ENCODE measurements at places on chromosomes 2 and 18.

- no peak for DNase-seq
These were observed 1530.9 kb upstream of the LRRTM1 start for GRCh38 chr2:81835321-81836000.

DNA sequence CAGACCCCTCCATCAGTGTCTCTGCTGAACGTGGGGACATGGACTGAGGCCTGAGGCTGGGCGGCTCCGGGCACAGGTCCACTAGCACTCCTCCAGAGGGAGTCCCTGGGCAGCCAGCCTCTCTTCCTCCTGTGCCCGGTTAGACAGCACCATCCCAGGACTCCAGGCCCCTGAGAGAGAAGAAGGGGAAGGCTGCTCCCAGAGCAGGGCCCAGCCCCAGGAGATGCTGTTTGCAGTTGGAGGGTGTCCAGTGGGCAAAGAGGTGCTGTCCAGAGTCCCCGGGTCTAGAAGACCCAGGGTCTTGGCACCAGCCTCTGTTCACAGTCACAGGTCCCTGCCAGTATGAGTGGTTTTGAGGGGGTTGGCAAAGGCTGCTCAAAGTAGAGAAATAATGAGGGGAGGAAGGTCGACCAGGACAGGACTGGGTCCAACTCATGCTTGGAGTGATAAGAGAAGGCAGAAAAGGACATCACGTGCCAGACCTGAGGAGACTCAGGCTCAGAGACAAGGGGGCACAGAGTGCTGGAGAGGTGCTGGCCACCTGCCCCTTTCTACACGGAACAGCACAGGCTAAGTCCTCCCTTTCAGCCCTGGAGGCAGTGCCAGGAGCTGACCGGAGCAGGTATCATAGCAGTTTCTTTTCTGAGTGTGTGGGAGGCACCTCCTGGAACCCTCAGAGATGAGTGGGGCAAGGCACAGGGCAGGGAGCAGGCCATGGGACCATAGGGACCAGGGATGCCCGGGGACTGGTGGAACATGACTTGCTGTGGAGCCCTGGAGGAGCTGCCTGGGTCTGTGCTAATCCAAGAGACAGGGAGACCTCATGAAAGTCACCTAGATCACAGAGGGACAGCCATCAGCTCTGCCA, 21.1 kb downstream of the CRACDL start:
- no peak for DNase-seq

DNA sequence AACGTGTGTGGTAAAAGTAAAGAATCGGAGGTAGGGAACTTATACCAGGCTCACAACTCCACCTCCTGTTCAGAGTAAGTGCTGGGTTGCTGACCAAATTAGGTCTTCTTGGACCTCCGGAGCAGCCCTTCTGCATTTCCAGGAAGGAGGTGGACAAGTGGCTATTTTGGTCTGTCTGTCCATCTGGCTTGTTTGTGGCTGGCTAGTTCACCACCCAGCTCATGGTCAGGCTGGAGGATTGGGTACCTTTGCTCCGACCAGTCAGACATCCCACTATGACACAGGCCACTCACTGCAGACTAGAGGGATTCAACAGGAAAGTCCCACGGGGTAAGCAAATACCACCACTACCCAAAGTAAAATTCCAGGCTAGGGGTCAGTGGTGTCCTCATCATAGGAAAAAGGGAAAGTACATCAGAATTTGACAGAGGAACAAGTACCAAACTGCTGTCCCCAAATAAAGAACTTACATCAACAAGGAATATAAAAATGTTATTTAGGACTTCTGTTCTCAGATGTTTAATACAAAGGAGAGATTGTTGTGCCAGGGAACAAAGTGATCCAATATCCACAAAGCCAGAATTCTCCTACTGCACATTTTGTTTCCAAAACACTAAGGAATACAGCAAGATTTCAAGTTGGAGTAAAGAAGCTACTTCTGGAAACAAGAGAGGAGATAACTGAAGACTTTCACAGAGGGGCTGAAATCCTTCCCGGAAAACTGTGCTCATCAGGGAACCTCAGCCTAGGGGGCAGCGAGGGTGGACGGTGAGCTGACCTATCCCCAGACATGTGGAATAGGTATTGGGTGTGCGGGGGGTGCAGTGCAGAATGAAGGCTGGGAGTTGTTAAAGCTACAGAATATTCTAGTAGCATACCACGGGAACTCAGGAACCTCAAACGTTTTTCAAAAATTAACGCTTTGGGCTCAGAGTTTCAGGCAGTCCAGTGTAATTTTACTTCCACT, 56.9 kb downstream of the BCL2 start:
- DNase-seq = no peak

DNA sequence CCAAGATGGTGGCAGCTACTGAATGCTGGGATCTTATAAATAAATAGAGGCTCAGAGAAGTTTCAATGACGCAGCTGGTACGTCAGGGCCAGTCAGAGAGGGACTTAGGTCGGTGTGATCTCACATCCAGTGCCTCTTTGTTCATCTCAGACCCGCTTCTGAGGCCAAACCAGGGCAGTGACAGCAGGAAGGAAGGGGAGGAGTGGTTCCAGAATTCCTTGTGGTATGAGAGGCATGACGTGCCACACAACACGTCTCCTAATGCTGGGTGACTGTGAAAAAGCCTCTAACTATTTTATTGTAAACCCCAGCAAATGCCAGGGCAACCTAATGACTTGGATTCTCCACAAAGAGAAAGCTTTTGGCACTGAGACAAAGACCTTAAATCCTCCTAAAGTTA, 423.3 kb downstream of the LPIN1 start:
- DNase-seq = no peak

- no peak for DNase-seq
These were observed 81.9 kb downstream of the MOGAT1 start for GRCh38 chr2:222753251-222753824.

- DNase-seq = no peak
These were observed 241.2 kb upstream of the TANK start for GRCh38 chr2:160918906-160919503.

DNA sequence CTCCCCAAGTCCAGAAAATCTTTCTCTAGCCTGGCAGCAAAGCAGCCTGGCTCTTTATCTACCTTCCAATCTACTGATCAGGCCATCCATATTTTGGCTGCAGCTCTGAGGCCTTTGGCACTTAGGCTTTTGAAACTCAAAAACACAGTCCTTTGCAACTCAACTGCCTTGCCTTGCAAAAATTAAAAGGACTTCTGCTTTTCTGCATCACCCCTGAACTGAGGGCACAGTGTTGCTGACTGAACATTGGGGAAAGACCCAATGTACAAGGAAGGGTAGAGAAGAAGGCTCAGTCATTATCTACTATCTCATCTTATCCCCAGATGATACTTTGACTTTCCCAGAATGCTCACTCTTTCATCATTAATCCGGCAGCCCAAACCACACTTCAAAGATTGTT, 625.5 kb downstream of the ARHGAP15 start:
- DNase-seq = no peak

DNA sequence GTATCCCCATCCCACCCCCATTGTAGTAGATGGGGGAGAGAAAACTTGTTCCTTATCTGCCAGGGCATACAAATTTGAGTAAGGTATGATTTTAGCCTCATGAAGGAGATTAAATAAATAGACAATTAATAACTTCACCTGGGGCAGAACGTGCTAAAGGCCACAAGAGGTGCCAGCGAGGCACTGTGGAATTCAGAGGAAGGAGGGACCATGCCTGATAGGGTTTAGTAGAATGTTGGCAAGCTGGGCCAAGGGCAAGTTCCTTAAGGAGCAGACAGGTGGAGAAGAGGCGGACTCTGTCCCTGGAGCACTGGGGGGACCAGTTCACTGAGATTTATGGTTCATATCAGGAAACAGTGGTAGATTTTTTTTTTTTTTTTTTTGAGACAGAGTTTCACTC, 22.5 kb downstream of the STAMBP start:
- DNase-seq = no peak

GRCh38 chr2:76667821-76668271, 854.3 kb downstream of the LRRTM4 start:
- no peak for DNase-seq

DNA sequence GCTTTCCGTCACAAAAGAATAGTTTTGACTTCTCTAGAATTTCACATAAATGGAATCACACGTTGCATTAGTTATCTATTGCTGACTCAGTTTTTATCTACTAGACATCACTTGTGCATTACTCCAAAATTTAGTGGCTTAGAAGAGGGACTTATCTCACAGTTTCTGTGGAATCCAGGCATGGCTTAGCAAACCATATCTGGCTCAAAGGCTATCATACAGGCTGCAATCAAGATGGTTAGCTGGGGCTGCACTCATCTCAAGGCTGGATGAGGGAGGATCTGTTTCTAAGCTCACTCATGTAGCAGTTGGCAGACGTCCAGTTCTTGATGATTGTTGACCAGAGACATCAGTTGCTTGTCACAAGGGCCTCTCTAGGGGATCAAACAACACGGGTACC, 6.6 kb upstream of the DSC3 start:
- DNase-seq = no peak

- DNase-seq = no peak
These were observed 123.5 kb downstream of the CABLES1 start for GRCh38 chr18:23258566-23259469.

DNA sequence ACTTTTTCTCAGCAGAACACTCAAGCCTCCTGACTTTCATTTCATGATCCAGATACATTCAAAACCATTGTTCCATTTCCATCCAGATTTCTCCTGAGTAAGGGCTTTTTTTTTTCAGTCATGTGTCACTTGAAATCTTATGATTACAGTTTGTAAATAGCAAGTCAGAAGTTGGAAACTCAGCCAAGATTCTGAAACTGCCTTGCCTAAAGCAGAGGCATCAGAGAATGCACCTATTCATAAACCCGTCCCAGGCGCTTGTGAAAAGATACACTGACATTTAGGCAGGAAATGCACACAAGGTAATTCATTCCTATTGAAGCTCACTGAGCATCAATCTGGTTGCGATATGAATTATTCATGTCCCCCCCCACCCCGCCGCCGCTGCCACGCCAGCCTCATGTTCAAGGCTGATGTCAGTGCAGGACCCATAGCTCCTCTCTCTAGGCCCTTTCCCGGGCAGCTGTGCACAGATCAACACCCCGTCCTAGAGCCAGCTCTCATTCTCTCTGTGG, 30.4 kb upstream of the MGAT4A start:
- no peak for DNase-seq

GRCh38 chr2:201057715-201058248, 13.7 kb downstream of the HYCC2 start:
- DNase-seq = no peak

DNA sequence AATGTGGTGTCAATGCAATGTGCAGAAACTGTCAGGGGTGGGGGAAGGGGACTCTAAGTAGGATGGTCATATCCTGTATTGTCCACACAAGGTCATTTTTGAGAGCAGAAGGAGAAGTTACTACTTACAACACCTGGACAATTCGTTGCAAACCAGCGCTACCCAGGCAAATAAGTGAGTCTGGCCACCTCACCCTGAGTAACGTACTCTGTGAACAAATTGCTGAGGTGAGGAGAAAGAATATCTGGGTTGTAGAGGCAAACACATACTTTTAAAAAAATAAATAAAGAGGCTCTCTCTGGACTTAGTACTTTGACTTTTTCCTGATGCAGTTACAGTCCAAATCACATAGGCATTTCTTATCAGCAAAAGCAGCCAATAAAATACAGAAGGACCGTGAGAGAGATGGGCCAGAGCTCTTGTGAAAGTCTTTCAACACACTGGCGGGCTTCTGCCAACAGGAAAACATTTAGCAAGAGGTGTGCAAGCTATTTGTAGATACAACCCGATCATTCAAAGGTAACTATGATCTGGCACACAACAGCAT, 268.2 kb upstream of the ID2 start:
- DNase-seq = no peak

- no peak for DNase-seq
These were observed 34.2 kb downstream of the TMEM17 start for GRCh38 chr2:62471816-62472215.

DNA sequence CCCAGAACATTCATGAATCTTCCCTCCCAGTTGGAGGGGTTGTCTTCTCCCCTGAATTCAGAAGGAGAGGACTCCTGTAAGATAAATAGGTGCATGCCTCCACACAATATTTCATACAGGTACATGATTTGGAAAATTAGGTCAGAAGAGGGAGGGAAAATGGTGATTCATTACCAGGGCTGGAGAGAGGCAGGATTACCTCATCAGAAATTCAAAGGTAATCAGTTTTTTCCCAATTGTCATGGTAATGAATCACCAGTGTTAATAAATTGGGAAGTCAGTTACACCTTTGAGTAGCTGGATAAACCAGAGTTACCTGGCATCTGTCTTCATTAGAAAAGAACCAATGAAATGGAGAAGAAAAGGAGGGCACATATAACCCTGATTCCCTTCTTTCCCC, 128.5 kb downstream of the EN1 start:
- no peak for DNase-seq

GRCh38 chr2:216339456-216340279, 32.6 kb downstream of the MARCHF4 start:
- DNase-seq = no peak

GRCh38 chr2:55010149-55010591, 40.1 kb downstream of the RTN4 start:
- DNase-seq = no peak

DNA sequence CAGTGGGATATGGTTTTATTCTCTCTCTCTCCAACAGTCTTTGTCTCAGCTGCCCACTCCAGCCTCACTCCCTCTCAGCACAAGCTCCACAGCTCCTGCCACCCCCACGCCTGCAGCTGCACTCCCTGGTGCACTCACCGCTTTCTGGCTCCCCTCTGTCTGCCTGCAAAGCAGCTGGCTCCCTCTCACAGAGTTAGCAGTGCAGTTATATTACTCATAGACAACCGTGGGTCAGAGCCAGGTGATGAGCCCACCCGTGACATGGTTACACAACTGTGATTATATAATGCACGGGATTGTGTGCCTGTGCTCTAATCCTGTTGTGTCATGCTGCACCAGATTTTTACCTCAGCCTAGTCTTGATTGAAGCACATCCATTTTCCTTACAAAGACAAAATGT, 276.9 kb upstream of the CHAC2 start:
- DNase-seq = no peak

- DNase-seq = no peak
These were observed 149.7 kb upstream of the TANK start for GRCh38 chr2:161010503-161011015.

DNA sequence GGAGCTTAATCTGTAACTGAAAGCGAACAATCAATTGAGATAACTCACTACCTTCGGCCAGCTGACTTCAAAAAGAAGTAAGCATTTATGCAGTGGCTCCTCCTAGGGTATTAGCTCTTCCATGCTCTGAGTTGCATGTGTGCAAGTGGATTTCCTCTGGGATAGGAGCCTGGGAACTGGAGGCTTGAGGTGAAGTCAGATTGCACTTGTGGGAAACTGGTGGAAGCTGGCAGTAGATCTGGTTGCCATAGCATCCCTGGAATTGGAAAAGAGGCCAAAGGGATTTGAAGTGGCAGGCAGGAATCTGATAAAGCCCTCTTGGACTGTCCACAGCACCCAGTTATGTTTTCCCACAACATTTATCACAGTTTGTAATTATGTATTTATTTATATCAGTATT, 50.6 kb upstream of the FMNL2 start:
- DNase-seq = no peak

- no peak for DNase-seq
These were observed at the start of gene HAAO for GRCh38 chr2:42792583-42793333. Gene HAAO, minus strand, starts transcription at chr2:42792583. Its CDS starts 47 bp downstream, at chr2:42792536.

GRCh38 chr2:185181901-185182300, 556.7 kb upstream of the FSIP2 start:
- no peak for DNase-seq

All from stimulated activated CD8-positive, alpha-beta memory T cell treated with anti-CD3 and anti-CD28 coated beads, Interleukin-4, amount 100 ng/mL, for 4 hours (primary cell).